Liver (tissue), 10 donors: ENCODE measurements at places on chromosomes 12 and 14. TPM values are rescaled to one million over a fixed set of nuclear protein-coding genes. Genes with fewer than 3 reads are reported as not detected.

RAPGEF3 gene
- total RNA-seq, result 4.3 TPM

DAO gene
- 0.84 TPM for total RNA-seq

ANKS1B gene
- 3.4 TPM for total RNA-seq

DNA sequence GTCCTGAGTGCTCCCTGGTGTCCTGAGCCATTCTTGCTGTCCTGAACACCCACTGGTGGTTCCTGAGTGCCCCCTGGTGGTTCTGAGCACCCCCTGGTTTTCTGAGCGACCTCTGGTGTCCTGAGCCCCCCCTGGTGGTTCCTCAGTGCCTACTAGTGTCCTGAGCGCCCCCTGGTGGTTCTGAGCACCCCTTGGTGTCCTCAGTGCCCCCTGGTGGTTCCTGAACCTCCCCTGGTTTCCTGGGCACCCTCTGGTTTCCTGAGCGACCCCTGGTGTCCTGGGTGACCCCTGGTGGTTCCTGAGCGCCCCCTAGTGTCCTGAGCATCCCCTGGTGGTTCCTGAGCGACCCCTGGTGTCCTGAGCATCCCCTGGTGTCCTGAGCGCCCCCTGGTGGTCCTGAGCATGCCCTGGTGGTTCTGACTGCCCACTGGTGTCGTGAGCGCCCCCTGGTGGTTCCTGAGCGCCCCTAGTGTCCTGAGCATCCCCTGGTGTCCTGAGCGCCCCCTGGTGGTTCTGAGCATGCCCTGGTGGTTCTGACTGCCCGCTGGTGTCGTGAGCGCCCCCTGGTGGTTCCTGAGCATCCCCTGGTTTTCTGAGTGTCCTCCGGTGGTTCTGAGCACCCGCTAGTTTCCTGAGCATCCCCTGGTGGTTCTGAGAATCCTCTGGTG is 473.1 kb downstream of the TMEM121 start:
- DNase-seq, result peak; percentile 74

DNA sequence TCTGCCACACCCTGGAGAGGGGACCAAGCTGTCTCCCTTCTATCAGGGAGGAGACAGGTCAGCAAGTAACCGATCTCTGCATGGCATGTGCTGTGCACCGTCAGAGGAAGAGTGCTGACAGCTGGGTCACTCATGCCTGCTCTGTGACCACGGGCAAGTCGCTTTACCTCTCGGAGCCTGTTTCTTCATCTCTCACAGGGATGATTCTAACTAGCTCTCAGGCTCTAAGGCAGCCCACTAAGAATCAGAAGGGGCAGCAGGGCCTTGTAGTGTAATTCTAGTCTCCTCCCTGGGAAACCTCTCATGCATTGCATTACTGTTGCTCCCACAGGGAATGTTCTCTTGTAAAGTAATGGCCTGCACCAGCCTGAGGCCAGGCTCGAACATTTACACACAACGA is 11.9 kb downstream of the CD9 start:
- no peak for DNase-seq

DNA sequence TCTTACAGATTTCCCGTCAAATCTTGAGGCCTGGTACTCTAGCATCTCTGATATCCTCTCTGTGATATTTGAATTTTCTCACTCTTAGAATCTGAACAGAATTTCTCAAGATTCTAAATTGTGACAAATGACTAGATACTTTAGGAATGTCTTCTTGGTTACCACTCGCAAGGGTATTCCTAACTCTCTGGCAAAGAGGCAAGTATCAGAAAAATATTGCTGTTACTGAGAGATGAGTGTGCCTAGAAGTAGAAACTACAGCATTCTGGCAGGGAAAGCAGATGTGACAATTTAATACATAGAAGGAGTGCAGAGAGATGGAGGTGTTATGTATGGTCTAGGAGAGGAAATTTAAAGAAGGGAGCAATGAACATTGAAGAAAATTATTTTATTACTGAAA is 467.8 kb downstream of the LRIG3 start:
- no peak for DNase-seq

DNA sequence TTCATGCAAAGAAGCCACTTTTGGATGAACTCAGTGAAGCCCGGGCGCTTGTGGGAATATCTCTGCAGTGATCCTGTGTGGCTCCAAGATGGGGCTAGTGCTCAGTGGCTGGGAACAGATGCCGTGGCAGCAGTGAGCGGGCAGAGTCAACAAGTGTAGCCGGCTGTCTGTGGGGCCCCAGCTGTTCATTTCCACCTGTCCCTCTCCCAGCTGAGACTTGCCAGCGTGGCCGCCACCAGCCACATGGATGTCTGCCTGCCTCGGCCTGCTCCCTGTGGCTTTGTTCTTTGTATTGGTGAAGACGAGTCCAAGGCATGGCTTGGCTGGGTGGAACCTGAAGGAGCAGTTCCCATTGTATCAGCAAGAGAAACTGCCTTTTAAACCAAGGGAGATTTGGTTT is 77.3 kb downstream of the NOS1 start:
- no peak for DNase-seq

DNA sequence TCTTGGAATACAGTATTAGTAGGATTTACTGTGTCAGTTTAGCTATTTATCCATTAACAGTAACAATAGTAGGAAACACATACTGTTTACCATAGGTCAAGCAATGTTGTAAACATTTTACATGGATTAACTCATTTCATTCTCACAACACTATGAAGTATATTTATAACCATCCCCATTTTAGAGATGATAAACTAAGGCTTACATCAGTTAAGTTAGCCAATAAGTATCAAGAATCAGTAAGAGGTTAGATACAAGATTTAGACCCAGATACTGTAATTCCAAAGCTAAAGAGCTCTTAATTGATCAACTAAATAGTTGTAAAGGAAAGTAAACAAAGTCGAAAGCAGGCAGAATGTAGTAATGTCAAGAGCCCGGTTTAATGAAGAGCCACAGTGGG is 1.1 kb downstream of the SYNJ2BP start:
- no peak for DNase-seq

DNA sequence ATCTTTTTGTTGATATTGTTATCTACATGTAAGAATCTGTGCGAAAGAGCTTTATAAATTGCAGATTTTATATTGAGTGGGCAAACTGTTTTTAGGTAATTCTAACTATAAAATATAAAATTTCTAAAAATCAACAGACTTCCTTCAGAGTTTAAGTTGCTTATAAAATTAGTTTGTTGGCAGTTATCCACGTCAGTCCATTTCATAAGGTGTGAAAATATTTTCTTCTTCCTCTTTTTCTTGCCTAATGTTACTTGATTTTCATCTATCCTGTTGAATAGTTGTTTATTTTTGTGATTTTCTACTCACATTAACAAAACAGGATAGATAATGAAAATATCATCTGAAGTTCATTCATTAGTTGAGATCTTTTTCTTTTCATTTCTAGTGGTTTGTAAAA is 58.0 kb downstream of the RASSF8 start:
- no peak for DNase-seq
